Prostate gland (tissue), 2 donors: ENCODE measurements at places on chromosomes 5 and 9. TPM values are rescaled to one million over a fixed set of nuclear protein-coding genes. Genes with fewer than 3 reads are reported as not detected.

Gene TRIM36
- total RNA-seq: 38.5 TPM

GRCh38 chr9:72586388-72587130 lies 65.2 kb downstream of the TMC1 start:
- no peaks in the 10 kb centered on the region for H3K4me1 ChIP-seq
- no peak for DNase-seq
- no peaks in the 10 kb centered on the region for H3K27me3 ChIP-seq

Gene EQTN
- total RNA-seq: 3.0 TPM

Gene SH2D3C
- total RNA-seq: 5.5 TPM

GRCh38 chr9:137295849-137296669 lies 6.0 kb downstream of the NRARP start:
- DNase-seq: no peak
- no peaks in the 10 kb centered on the region for H3K36me3 ChIP-seq
- no peaks in the 10 kb centered on the region for H3K27me3 ChIP-seq
- peak overlapping the region; percentile 30 for H3K27ac ChIP-seq
- H3K4me1 ChIP-seq: peaks cover 12% of the 10 kb centered on the region

GRCh38 chr5:97452646-97453045 lies 269.6 kb upstream of the RIOK2 start:
- H3K27ac ChIP-seq: no peak overlapping the region
- H3K36me3 ChIP-seq: no peaks in the 10 kb centered on the region
- H3K4me1 ChIP-seq: no peaks in the 10 kb centered on the region
- H3K27me3 ChIP-seq: no peaks in the 10 kb centered on the region
- no peak overlapping the region for H3K4me3 ChIP-seq

Gene HAPLN1
- total RNA-seq: 0.14 TPM

DNA sequence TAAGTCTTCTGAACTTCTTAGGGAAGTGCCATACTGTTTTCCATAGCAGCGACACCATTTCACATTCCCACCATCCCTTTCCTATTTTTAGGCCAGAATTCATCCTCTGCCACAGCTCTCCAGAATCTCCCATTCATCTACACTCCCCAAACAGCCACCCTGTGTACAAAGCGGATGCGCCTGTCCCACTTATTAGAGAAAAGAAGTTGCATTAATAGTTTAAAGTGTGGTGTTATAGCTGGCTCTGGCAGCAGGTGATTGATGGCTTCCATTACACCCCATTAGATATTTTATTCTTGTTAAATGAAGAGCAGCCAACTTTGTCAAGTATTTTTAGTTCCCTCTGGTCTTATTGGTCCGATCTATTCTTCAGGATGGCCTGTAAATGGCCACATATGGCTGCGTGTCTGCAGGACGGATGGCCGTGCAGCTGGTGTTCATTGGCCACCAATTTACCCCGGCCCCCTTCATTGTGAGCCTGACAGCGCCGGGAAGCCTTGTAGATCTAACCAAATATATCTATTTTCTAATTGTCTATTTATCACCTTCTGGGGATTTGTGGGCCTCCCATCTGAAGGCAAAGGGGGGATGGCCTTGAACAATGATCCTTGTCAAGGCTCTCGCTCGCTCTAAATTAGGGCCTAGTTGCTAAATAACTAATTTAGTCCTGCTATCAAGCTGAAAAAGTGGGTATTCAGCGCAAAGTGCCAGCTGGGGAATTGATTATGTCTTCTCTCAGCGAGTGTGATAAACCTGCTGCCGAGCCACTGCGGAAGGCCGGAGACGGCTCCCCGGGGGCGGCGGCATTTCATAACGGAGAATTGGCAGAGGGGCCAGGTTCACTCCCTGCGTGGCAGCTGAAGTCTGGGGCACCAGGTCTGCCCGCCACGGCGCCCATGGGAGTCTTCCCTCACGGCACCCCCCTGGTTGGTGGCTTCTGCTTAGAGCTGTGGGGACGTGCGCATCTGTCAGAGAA lies 141.1 kb downstream of the MELK start:
- DNase-seq: no peak
- H3K27me3 ChIP-seq: no peaks in the 10 kb centered on the region
- H3K4me1 ChIP-seq: no peaks in the 10 kb centered on the region
- H3K4me3 ChIP-seq: no peak overlapping the region
- no peak overlapping the region for H3K27ac ChIP-seq

Gene FGFR4
- total RNA-seq: 7.1 TPM

Gene CTXN3
- not detected for total RNA-seq

GRCh38 chr5:126119887-126120442 lies 303.2 kb upstream of the GRAMD2B start:
- H3K27ac ChIP-seq: no peak overlapping the region
- H3K36me3 ChIP-seq: no peaks in the 10 kb centered on the region
- H3K27me3 ChIP-seq: peaks cover 3% of the 10 kb centered on the region
- DNase-seq: no peak
- no peaks in the 10 kb centered on the region for H3K4me1 ChIP-seq
- no peak overlapping the region for H3K4me3 ChIP-seq

Gene GGTA1
- 2.4 TPM for total RNA-seq

Gene SLC6A19
- total RNA-seq: 0.17 TPM

- no peak for DNase-seq
- H3K27ac ChIP-seq: no peak overlapping the region
- no peaks in the 10 kb centered on the region for H3K27me3 ChIP-seq
- no peaks in the 10 kb centered on the region for H3K36me3 ChIP-seq
Measured at GRCh38 chr5:53507013-53507412, 26.6 kb downstream of the FST start.

Gene CDKN2AIPNL
- total RNA-seq: 16.8 TPM

DNA sequence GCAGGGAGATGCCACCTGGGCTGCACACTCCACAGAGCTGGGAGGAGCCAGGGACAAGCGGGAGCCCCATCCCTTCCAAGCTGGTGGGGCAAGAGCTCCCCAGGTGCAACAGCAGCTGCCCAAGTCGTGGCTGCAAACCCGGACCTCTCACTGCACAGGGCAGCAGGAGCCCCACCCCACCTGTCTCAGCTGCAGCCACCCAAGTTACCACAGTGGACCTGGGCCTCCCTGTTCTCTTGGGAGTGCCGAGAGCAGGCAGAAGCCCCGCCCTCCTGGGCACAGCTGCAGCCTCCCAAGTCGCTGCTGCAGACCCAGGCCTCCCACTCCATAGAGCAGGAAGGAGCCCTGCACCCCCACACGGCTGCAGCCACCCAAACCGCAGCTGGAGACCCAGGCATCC lies 374.1 kb upstream of the ACO1 start:
- no peak overlapping the region for H3K4me3 ChIP-seq
- no peaks in the 10 kb centered on the region for H3K27me3 ChIP-seq
- H3K4me1 ChIP-seq: no peaks in the 10 kb centered on the region
- no peak for DNase-seq

DNA sequence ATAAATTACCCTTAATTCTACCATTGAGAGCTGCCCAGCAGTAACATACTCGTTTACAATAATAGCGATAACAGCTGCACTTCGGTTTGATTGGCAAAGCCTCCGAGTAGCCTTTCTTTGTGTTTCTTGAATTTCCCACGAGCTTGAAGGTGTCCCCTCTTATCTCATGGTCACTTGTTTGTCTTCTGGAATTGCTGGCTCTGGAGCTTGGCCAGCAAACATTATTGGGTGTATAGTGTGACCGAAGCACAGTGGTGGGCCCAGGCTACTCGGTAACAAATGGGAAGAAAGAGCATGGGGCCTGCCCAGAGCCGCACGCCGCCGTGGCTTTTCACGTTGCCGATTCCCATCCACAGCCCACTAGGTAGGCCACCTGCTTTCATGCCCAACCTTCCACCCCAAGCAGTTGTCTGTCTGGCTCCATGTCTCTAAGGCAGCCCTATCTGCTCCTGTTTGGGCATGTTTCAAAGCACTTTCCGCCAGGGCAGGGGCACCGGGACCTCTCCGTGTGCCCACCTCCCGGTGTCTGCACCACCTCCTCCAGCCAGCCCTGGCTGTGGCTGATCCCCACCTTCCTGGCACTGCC lies 8.7 kb downstream of the STKLD1 start:
- H3K27ac ChIP-seq: no peak overlapping the region
- H3K4me3 ChIP-seq: no peak overlapping the region
- no peak for DNase-seq
- no peaks in the 10 kb centered on the region for H3K36me3 ChIP-seq
- no peaks in the 10 kb centered on the region for H3K27me3 ChIP-seq

Gene FST
- total RNA-seq: 8.4 TPM

GRCh38 chr9:93115486-93116071 lies 18.5 kb downstream of the NINJ1 start:
- H3K36me3 ChIP-seq: no peaks in the 10 kb centered on the region
- H3K27ac ChIP-seq: no peak overlapping the region
- DNase-seq: no peak
- no peak overlapping the region for H3K4me3 ChIP-seq
- H3K27me3 ChIP-seq: no peaks in the 10 kb centered on the region

GRCh38 chr5:9865574-9865973 lies 235.4 kb upstream of the TAS2R1 start:
- no peaks in the 10 kb centered on the region for H3K36me3 ChIP-seq
- H3K27ac ChIP-seq: no peak overlapping the region
- no peaks in the 10 kb centered on the region for H3K4me1 ChIP-seq
- no peak for DNase-seq

- no peak for DNase-seq
- H3K27me3 ChIP-seq: no peaks in the 10 kb centered on the region
- no peak overlapping the region for H3K4me3 ChIP-seq
- H3K36me3 ChIP-seq: no peaks in the 10 kb centered on the region
- H3K27ac ChIP-seq: no peak overlapping the region
- H3K4me1 ChIP-seq: no peaks in the 10 kb centered on the region
Measured at GRCh38 chr9:70865471-70865870, 255.9 kb downstream of the TRPM3 start.

Gene CACNA1B
- 0.36 TPM for total RNA-seq

- no peaks in the 10 kb centered on the region for H3K27me3 ChIP-seq
- H3K4me3 ChIP-seq: no peak overlapping the region
- H3K27ac ChIP-seq: no peak overlapping the region
- DNase-seq: no peak
Measured at GRCh38 chr9:68978501-68978900, 35.4 kb downstream of the PRKACG start.

Gene UGT3A2
- total RNA-seq: 0.55 TPM

Gene IFNA2
- not detected for total RNA-seq

GRCh38 chr5:85388770-85389169 lies 1004.1 kb upstream of the EDIL3 start:
- H3K27me3 ChIP-seq: no peaks in the 10 kb centered on the region
- H3K36me3 ChIP-seq: no peaks in the 10 kb centered on the region
- H3K4me3 ChIP-seq: no peak overlapping the region
- H3K4me1 ChIP-seq: no peaks in the 10 kb centered on the region
- no peak overlapping the region for H3K27ac ChIP-seq

- no peak for DNase-seq
- no peaks in the 10 kb centered on the region for H3K36me3 ChIP-seq
- H3K27me3 ChIP-seq: no peaks in the 10 kb centered on the region
- no peaks in the 10 kb centered on the region for H3K4me1 ChIP-seq
- no peak overlapping the region for H3K4me3 ChIP-seq
Measured at GRCh38 chr5:132758451-132758850, 11.2 kb downstream of the CCNI2 start.

- peak overlapping the region; percentile 59 for H3K27ac ChIP-seq
- H3K36me3 ChIP-seq: no peaks in the 10 kb centered on the region
- H3K4me1 ChIP-seq: peaks cover 12% of the 10 kb centered on the region
Measured at GRCh38 chr9:14251154-14252071, 62.5 kb downstream of the NFIB start.

GRCh38 chr5:42991404-42992087 lies 48.6 kb downstream of the ANXA2R start:
- no peaks in the 10 kb centered on the region for H3K4me1 ChIP-seq
- no peaks in the 10 kb centered on the region for H3K27me3 ChIP-seq
- no peak for DNase-seq
- H3K27ac ChIP-seq: peak overlapping the region; percentile 91

Gene ROR2
- 43.9 TPM for total RNA-seq

DNA sequence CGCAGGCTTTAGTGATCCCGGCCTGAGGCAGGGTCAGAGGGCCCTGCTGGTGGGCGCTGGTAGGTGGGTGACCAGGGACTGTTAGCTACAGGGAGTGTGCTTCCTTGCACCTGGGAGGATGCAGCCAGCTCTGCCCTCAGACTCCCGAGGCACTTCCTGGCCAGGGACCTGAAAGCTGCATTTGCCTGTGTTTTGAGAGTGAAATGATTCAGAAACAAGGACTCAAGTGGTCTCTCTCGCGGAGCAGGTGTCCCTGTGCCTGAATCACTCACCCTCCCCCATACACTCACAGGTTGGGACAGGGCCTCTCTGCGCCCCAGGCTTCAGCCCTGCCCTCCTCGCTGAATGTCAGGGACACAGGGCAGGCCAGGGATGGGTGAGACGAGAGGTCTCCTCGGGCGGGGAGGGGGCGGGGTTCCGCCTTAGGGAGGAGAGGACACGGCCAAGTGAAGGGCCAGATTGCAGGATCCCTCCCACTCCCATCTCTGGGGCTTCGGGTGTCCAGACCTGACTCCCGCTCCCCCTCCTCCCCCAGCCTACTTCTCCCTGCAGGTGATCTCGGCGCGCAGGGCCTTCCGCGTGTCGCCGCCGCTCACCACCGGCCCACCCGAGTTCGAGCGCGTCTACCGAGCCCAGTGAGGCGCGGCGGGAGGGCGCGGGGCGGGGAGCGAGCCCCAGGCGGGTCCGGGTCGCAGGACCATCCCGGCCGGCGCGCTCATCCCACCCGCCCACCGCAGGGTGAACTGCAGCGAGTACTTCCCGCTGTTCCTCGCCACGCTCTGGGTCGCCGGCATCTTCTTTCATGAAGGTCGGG lies 1.5 kb downstream of the LTC4S start:
- H3K36me3 ChIP-seq: peaks cover 15% of the 10 kb centered on the region
- H3K27me3 ChIP-seq: no peaks in the 10 kb centered on the region
- peak overlapping the region; percentile 44 for H3K4me3 ChIP-seq

Gene SPINK7
- not detected for total RNA-seq

GRCh38 chr9:127361561-127361960 lies 35.4 kb upstream of the SLC2A8 start:
- no peaks in the 10 kb centered on the region for H3K27me3 ChIP-seq
- no peak for DNase-seq
- H3K4me3 ChIP-seq: no peak overlapping the region
- no peaks in the 10 kb centered on the region for H3K36me3 ChIP-seq

- no peak for DNase-seq
- no peak overlapping the region for H3K4me3 ChIP-seq
- H3K27ac ChIP-seq: peak overlapping the region; percentile 19
- no peaks in the 10 kb centered on the region for H3K36me3 ChIP-seq
Measured at GRCh38 chr5:14727928-14728458, 63.5 kb downstream of the OTULIN start.

Gene KLHL9
- total RNA-seq: 31.4 TPM

DNA sequence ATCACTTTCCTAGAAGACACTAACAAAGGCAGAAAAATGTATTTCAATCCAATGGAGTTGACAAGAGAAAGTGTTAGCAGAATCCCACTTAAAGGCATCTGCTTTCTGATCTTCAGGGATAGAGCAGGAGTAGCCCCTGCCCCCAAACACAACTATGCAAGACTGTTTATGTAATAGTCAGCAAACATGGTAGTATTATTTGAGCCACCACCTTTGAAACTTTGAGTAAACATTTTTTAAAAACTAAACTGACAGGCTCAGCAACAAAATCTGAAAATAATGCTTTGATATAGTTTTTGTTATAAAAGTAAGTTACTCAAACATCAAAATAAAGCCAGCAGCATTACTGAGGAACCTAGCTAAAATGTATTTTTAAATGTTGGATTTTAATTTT lies 4.8 kb downstream of the ELL2 start:
- peak overlapping the region; percentile 37 for H3K27ac ChIP-seq
- peaks cover 3% of the 10 kb centered on the region for H3K4me1 ChIP-seq
- H3K4me3 ChIP-seq: peak overlapping the region; percentile 100
- DNase-seq: no peak
- H3K36me3 ChIP-seq: no peaks in the 10 kb centered on the region

Gene UNC13B
- 63.8 TPM for total RNA-seq

GRCh38 chr9:1053986-1054425 lies 3.8 kb downstream of the DMRT2 start:
- H3K27me3 ChIP-seq: peaks cover 14% of the 10 kb centered on the region
- no peaks in the 10 kb centered on the region for H3K4me1 ChIP-seq
- no peaks in the 10 kb centered on the region for H3K36me3 ChIP-seq
- no peak overlapping the region for H3K4me3 ChIP-seq
